Activated CD4-positive, alpha-beta T cell treated with anti-CD3 and anti-CD28 coated beads, Interleukin-2, amount 50 U/mL, for 1 hour (primary cell): ENCODE measurements at places on chromosomes 12 and 14.
A peak's percentile ranks its signal among the peaks of the same experiment; 100 is the strongest.

GRCh38 chr12:91111366-91112325 is at the start of gene LUM:
Gene LUM (minus strand): TSS chr12:91111494. CDS start chr12:91108979, 2,515 bp downstream.
- DNase-seq, result no peak

- DNase-seq, result peak; percentile 1
Observed at GRCh38 chr12:49187184-49187583, 1.7 kb downstream of the TUBA1A start.

- DNase-seq, result no peak
Observed at GRCh38 chr12:122061253-122061652, 17.3 kb upstream of the MLXIP start.

GRCh38 chr12:108268397-108268796 is 70.7 kb downstream of the CMKLR1 start:
- DNase-seq, result no peak

GRCh38 chr14:33369972-33370371 is 431.3 kb downstream of the NPAS3 start:
- no peak for DNase-seq

DNA sequence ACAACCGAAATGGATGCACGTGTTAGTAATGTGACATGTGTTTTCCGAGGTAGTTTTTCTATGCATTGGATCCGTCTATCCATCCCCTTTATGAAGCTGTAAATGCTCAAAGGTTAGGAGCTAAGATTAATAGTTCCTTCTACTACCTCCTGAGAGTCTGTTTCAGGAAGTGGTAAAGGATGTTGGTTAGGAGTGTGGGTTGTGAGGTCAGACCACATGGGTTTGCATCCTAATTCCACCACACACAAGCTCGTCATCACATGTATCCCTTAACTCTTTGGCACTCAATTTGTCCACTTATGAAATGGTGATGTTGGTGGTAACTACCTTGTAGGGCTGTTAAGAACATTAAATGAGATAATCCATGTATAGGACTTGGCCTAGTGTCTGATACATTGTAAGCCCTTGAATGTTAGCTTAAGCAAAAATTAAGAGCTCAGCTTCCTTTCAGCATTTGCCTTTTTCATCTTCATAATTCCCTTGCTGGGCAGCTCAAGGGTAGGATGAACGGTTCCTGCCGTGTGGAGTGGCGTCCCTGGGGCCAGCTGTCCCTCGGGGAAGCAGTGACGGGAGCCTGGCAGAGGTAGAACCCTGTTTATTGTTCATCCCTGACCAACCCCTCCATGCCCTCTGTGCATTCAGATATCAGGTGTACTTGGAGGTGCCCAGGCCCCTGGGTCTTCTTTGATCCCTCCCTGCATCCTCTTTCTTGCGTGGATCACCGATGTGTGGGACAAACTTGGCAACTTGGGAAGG is 52.3 kb downstream of the TSPAN9 start:
- DNase-seq, result no peak

DNA sequence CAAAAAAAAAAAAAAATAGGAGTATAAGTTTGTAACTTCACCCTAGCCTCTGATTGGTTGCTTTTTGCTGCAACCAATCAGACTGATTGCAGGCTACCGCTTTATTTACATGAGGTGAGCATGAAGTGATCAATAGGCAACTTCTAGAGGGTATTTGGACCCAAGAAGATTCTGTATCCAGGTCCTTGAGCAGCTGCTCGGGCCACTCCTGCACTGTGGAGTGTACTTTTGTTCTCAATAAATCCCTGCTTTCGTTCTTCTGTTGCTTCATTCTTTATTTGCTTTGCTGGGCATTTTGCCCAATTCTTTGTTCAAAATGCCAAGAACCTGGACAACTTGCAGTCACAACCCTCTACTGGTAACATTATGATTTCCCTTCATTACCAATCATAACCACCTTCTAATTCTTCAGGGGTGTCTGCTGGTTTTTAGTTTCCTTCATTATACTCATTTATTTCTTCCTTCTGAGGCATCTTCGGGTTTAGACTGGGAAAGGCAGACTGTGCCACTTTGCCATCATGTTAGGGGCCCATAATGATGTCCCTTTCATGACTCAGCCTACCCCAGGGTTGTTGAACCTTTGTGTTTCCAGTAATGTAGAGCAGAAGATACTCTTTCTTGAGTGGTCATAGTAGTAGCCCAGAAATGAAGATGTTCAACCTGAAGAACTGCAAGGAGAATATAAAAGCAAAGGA is 43.4 kb upstream of the LIMA1 start:
- DNase-seq, result no peak

- DNase-seq, result no peak
Observed at GRCh38 chr14:61229981-61230380, 51.2 kb downstream of the TMEM30B start.

- DNase-seq, result no peak
Observed at GRCh38 chr14:69439521-69440270, 41.2 kb downstream of the SLC39A9 start.

- DNase-seq, result no peak
Observed at GRCh38 chr14:59565087-59565486, 11.5 kb downstream of the CCDC175 start.
